Lower lobe of right lung (tissue), 2 donors: ENCODE measurements at places on chromosomes 5 and 9.
A peak's percentile ranks its signal among the peaks of the same experiment; 100 is the strongest.

- DNase-seq = no peak
Observed at GRCh38 chr9:96478829-96479371, 28.9 kb downstream of the HABP4 start.

GRCh38 chr5:156595132-156595787, 254.8 kb upstream of the PPP1R2B start:
- DNase-seq = peak; percentile 49

- DNase-seq = no peak
Observed at GRCh38 chr9:113935677-113936380, 59.7 kb downstream of the ZNF618 start.

DNA sequence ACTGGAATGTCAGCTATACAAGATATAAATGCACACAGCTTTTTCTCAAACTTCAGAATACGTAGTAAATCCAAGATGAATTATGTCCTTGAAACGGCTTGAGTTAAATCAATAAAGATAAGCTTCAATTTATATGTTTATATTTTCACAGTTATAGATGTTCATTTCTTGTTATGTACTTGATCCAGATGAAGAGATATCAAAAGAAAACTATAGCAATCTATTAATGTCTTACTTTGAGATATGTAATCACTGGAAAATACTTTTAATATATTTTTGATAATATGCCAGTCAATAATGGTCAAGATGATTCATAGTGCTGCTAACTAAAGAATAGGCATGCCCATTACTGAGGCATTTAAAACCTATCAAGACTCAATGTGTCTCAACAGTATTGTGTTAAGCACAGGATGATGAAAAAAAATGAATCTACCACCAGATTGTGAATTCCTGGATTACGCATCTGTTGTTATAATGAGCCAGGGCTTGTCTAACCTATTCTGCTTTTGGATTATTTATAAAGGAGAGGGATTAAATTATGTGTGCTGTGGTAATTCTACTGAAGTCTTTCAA, 372.6 kb upstream of the PRR16 start:
- DNase-seq = no peak

DNA sequence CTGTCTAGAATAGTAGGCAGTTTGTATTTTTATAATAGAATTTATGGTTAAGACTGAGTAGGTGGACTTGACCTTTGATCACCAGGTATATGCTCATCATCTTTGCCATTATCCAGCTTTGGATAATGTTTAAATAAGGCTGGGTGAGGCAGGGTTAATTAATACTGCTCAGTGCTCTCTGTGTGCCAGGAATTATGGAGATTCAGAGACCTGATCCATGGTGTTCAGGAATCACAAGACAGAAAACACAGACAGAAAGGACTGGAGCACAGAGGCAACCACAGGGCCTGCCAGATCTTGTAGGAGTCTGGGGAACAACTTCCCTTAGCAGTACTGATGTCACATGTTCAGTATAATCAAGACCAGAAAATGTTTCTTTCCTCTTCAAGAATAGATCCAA, 186.3 kb upstream of the ADCY2 start:
- DNase-seq = no peak

- DNase-seq = peak; percentile 71
Observed at GRCh38 chr9:112887381-112887780, 3.3 kb downstream of the SLC46A2 start.

DNA sequence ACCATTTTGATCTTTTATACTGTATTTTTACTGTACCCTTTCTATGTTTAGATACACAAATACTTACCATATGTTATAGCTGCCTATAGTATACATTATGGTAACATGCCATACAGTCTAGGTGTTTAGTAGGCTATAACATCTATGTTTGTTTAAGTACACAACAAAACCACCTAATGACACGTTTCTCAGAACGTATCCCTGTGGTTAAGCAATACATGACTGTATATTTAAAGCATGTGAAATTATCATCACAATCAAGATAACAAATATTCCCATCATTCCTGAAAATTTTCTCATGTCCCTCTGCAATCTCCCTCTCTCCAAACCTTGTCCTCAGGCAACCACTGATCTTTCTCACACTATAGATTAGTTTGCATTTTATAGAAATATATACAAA, 66.4 kb upstream of the SUSD1 start:
- no peak for DNase-seq

DNA sequence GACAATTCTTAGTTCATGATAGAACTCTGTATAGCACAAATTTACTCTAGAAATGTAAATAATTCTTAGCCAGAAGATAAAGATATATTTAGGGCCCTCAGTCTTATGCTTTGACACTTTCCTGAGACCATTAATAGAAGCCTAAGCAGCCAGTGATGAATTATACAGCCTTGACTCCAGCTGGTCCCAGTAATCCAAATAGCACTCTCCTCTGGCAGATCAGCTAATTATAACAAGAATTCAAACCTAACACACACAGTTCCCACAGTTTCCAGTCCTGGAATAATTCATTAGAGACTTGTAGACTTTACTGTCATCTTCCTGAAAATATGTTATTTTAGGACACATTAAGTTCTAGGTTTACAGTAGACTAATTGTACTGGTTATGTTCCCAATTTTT, 50.4 kb downstream of the SHOC1 start:
- DNase-seq = no peak

DNA sequence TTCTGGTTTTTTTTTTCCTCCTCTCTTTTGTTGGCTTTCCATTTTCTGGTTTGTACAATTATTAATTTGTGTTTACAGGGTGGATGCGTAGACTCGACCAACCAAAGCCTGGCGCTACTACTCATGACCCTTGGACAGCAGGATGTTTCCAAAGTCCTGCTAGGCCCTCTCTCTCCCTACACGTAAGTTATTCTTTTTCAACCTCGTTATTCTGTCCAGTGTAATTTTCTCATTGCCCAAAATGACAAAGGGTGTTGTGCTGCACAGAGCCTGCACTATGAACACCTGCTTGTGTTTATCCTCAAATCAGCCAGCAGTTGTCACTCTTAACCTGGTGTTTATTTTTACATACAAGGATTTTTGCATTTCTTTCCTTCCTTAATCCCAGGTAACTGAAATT, 56.6 kb downstream of the RCL1 start:
- DNase-seq = no peak
